ENCODE measurements at places on chromosomes 1 and 21.

GRCh38 chr1:1041092-1041523 is 21.2 kb downstream of the AGRN start:
- DNase-seq: no peak

DNA sequence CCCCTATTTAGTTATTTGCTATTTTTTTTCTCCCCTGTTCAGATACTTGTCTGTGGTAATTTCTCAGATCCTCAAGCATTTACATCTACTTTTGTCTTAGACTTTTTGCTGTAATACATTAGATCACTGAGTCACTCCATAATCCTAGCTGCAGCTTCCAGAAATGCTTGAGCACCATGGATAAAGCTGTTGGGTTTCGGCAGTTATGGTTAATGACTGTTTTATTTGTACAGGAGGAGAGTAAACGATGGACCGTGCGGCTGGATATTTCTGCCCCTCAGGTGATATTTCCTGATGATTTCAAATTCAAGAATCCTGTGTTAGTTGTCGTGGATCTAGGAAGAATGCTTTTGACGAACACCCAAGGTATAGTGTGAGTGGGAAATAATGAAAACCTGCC is 42.9 kb downstream of the VPS13D start:
- DNase-seq: no peak

- no peak for DNase-seq
Measured at GRCh38 chr1:174572771-174573170, 125.0 kb downstream of the GPR52 start.

GRCh38 chr1:66393586-66394287 is 140.2 kb upstream of the SGIP1 start:
- DNase-seq: no peak

Measured in NCI-H1436 treated with DMSO at 0.1 percent for 48 hours (cell line).